Activated naive CD8-positive, alpha-beta T cell treated with anti-CD3 and anti-CD28 coated beads, Interleukin-2, amount 10 ng/mL, durations not matched to agents 7 days and 5 days (primary cell): ENCODE measurements at places on chromosomes 12 and 14.
A peak's percentile ranks its signal among the peaks of the same experiment; 100 is the strongest.

GRCh38 chr14:42429401-42429800 is 822.7 kb downstream of the LRFN5 start:
- no peaks in the 10 kb centered on the region for H3K4me1 ChIP-seq

GRCh38 chr12:21613931-21614330 is 9.3 kb upstream of the GYS2 start:
- H3K36me3 ChIP-seq = peaks cover 3% of the 10 kb centered on the region
- H3K27me3 ChIP-seq = no peaks in the 10 kb centered on the region
- H3K4me1 ChIP-seq = peaks cover 26% of the 10 kb centered on the region

DNA sequence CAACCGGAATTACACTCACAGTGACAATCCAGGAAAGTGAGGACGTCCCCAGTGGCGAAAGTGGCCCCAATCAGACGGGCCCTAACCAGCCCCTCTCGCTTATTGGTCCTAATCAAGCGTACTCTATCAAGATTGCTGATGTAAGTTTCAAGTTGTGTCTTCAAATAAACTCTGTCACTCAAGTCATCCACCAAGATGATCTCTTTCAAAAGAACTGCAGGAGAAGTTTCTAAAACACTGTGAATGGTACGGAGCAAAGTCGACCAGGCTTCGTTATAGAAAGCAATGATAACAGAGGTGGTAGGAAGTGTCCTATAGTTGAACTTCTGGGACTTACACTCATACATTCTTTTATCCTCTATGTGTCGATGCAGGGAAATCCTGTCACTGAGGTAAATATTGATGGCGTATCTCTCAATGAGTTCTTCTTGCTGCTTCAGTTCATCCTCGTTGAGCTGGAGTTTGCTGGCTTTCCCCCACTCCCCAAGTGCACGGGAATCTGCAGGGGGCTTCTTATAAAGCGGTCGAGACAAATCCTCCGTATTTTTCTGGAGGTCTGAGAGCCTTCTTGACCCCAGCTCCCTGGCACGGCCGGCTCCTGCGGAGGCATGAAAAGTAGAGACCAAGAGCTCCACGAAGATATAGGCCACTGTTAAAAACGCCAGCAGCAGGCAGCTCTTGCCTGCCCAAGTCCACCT is 604 bp downstream of the GALNT4 start:
- H3K4me3 ChIP-seq = peak overlapping the region; percentile 98
- peak overlapping the region; percentile 94 for H3K27ac ChIP-seq
- no peak for DNase-seq
- H3K27me3 ChIP-seq = no peaks in the 10 kb centered on the region

- peaks cover 7% of the 10 kb centered on the region for H3K4me1 ChIP-seq
- no peak for DNase-seq
- H3K4me3 ChIP-seq = no peak overlapping the region
- peaks cover 4% of the 10 kb centered on the region for H3K27me3 ChIP-seq
Observed at GRCh38 chr12:54603173-54603814, 14.8 kb upstream of the PPP1R1A start.

DNA sequence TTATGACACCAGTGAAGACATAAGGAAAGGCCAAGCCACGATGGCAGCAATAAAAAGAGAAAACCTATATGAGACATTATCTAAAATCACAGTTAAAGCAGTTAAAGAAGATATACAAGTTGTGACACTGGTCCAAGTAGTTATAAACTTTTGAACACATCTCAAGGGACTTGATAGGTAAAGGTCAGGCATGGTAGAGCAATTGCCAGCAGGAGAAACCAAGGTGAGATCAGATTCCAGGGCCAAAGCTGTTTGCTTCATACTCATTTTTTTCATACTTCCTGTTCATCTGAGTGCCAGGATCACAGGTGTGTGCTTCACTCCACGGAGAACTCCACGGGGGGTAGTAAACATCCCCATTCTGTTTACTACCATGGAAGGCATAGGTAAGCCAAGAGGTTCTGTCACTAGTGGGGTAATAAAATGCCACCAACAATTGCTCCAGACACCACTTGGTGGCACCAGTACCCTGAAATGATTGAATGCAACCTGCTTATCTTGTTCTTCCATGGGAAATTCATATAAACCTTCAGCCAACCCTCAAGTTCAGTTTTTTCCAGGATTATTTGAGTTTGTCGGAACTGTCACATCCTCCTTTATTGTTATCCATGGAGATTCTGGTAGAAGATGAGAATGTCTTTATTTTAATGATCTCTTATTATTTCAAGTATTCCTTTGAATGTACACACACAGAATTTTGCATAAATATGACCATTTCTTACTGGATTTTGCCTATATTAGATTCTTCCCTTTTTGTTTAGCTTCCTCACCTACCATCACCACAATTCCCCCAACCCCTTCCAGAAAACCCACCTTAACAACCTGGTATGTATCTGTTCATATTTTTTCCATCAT is 59.2 kb upstream of the TSPAN8 start:
- no peak overlapping the region for H3K27ac ChIP-seq
- no peaks in the 10 kb centered on the region for H3K27me3 ChIP-seq
- H3K36me3 ChIP-seq = no peaks in the 10 kb centered on the region
- no peak for DNase-seq
- no peaks in the 10 kb centered on the region for H3K4me1 ChIP-seq
- H3K4me3 ChIP-seq = no peak overlapping the region

GRCh38 chr14:93725993-93726392 is 62.3 kb downstream of the PRIMA1 start:
- H3K27ac ChIP-seq = no peak overlapping the region
- DNase-seq = no peak
- H3K4me3 ChIP-seq = no peak overlapping the region
- H3K36me3 ChIP-seq = no peaks in the 10 kb centered on the region
- H3K4me1 ChIP-seq = no peaks in the 10 kb centered on the region

- no peak for DNase-seq
- H3K4me3 ChIP-seq = no peak overlapping the region
- peaks cover 41% of the 10 kb centered on the region for H3K36me3 ChIP-seq
- no peak overlapping the region for H3K27ac ChIP-seq
- peaks cover 23% of the 10 kb centered on the region for H3K4me1 ChIP-seq
Observed at GRCh38 chr12:96327889-96328288, 72.3 kb downstream of the CDK17 start.

- no peak overlapping the region for H3K4me3 ChIP-seq
- no peaks in the 10 kb centered on the region for H3K27me3 ChIP-seq
- H3K36me3 ChIP-seq = no peaks in the 10 kb centered on the region
Observed at GRCh38 chr14:84544486-84545131, 985.3 kb upstream of the FLRT2 start.

DNA sequence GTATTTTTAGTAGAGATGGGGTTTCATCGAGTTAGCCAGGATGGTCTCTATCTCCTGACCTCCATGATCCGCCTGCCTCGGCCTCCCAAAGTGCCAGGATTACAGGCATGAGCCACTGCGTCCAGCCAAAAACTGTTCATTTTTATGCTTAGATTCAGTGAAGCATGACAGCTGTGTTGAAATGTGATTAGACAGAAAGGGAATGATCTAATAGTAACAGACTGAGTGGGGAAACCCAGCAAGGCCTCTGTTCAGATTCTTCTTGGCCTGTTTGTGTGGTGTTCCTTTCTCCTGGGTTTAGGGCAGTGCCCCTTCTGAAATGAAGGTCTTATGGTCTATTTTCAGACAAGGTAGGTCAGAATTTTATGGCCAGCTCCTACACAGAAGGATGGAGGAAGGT is 11.8 kb upstream of the ABCD4 start:
- no peaks in the 10 kb centered on the region for H3K36me3 ChIP-seq
- no peak for DNase-seq
- H3K4me3 ChIP-seq = no peak overlapping the region
- no peaks in the 10 kb centered on the region for H3K4me1 ChIP-seq
- no peak overlapping the region for H3K27ac ChIP-seq

- no peaks in the 10 kb centered on the region for H3K36me3 ChIP-seq
- H3K27ac ChIP-seq = no peak overlapping the region
- no peak for DNase-seq
- no peaks in the 10 kb centered on the region for H3K27me3 ChIP-seq
Observed at GRCh38 chr14:57845802-57846531, 19.9 kb downstream of the SLC35F4 start.

GRCh38 chr14:70811578-70811977 is 2.3 kb upstream of the MAP3K9 start:
- H3K36me3 ChIP-seq = peaks cover 7% of the 10 kb centered on the region
- no peaks in the 10 kb centered on the region for H3K27me3 ChIP-seq

DNA sequence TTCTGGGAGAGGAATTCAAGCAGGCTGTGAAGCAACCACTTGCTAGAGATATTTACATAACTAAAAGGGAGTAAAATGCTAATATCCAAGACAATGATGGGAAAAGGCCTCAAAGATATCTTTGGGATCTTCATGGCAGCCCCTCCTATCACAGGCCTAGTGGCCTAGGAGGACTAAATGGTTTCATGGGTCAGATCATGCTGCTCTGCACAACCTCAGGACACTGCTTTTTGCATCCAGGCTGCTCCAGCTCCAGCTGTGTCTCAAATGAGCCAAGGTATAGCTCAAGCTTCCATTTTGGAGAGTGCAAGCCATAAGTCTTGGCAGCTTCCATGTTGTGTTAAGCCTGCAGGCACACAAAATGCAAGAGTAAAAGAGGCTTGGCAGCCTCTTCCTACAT is 195.6 kb upstream of the SSTR1 start:
- peaks cover 2% of the 10 kb centered on the region for H3K36me3 ChIP-seq
- H3K27me3 ChIP-seq = no peaks in the 10 kb centered on the region
- no peak for DNase-seq

DNA sequence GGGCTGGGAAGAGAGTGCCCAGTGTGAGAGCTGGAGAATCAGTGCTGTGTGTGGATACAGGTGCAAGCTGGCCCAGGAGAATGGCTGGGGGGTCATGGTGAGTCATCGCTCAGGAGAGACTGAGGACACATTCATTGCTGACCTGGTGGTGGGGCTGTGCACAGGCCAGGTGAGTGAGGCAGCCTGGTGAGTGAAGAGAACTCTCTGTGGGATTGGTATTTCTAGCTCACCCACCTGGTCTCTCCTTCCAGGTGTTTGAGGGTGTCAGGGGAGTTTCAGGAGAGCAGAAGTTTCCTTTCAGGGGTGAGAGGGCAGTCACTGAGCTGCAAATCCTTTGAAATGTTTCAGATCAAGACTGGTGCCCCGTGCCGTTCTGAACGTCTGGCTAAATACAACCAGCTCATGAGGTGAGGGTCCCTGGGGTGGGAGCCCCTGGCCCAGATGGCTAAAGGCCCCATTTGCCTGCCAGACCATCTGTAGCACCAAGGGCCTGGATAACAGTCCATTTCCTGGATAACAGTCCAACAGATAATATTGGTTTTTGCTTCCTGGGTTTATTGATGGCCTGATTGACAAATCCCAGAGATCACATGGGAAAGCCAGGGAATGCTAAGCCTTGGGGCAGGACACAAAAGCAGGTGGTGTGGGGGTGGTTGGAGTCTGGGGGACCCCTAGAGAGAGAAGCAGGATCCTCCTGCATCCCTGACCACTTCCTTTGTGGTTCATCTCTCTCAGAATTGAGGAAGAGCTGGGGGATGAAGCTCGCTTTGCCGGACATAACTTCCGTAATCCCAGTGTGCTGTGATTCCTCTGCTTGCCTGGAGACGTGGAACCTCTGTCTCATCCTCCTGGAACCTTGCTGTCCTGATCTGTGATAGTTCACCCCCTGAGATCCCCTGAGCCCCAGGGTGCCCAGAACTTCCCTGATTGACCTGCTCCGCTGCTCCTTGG is 5.5 kb upstream of the ATN1 start:
- DNase-seq = no peak
- H3K27ac ChIP-seq = peak overlapping the region; percentile 42
- peaks cover 35% of the 10 kb centered on the region for H3K4me1 ChIP-seq
- no peaks in the 10 kb centered on the region for H3K27me3 ChIP-seq
- H3K36me3 ChIP-seq = peaks cover 21% of the 10 kb centered on the region

GRCh38 chr14:74515891-74516412 is 22.4 kb downstream of the ISCA2 start:
- peaks cover 36% of the 10 kb centered on the region for H3K27me3 ChIP-seq
- no peak overlapping the region for H3K4me3 ChIP-seq
- no peak for DNase-seq
- H3K27ac ChIP-seq = no peak overlapping the region
- H3K36me3 ChIP-seq = no peaks in the 10 kb centered on the region
- peaks cover 13% of the 10 kb centered on the region for H3K4me1 ChIP-seq

GRCh38 chr14:84533181-84533725 is 996.7 kb upstream of the FLRT2 start:
- no peaks in the 10 kb centered on the region for H3K36me3 ChIP-seq
- no peak overlapping the region for H3K4me3 ChIP-seq
- H3K4me1 ChIP-seq = no peaks in the 10 kb centered on the region
- DNase-seq = no peak
- H3K27ac ChIP-seq = no peak overlapping the region

DNA sequence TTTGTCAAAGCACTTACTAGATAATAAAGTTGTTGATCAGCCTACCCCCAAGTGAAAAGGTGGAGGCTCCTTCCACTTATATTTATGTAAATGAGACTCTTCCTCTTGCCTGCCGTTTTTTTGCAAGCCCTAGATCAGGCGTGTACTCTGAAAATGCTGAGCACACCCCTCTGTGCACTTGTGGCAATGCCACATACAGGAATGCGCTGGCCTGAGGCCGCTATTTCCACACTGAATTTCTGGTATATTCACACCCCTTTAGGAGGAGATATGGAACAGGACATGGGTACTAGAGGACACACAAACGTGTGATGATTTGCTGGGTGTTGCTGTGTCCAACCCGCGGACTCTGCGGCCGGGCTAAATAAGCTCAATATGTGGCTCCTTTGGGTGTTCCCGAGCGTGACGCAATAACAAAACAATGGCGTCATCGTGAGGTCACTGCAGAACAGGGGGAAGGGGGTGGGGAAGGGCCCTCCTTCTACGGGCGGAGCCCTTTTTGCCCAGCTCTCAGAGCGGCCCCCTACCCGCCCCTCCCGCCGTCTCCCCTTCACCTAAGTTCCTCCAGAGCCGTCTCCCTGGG is 554 bp upstream of the TSPAN31 start:
- H3K27ac ChIP-seq = peak overlapping the region; percentile 99
- peaks cover 12% of the 10 kb centered on the region for H3K36me3 ChIP-seq
- peak; percentile 82 for DNase-seq
- H3K27me3 ChIP-seq = no peaks in the 10 kb centered on the region

- peak overlapping the region; percentile 37 for H3K4me3 ChIP-seq
- peaks cover 2% of the 10 kb centered on the region for H3K27me3 ChIP-seq
- no peak overlapping the region for H3K27ac ChIP-seq
- DNase-seq = no peak
- no peaks in the 10 kb centered on the region for H3K36me3 ChIP-seq
- peaks cover 39% of the 10 kb centered on the region for H3K4me1 ChIP-seq
Observed at GRCh38 chr12:53233671-53234121, 1.7 kb upstream of the RARG start.

DNA sequence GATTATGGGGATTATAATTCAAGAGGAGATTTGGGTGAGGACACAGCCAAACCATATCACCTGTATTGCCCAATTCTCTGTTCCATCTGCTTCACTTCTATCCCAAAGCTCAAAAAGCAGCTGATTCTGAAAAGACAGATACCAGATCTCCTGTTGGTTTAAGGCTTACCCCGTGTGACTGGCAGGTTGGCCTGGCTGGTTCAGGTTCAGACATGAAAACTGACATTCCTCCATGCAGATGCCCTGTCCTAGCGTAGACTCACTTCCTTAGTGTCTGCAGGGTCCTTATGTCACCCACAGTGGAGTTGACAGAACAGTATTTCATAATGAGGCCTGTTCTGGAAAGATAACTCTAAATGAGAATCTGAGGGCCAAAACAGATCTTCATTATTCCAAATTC is 61.1 kb upstream of the FLRT2 start:
- no peak overlapping the region for H3K27ac ChIP-seq
- no peak for DNase-seq
- H3K4me3 ChIP-seq = no peak overlapping the region
- peaks cover 2% of the 10 kb centered on the region for H3K27me3 ChIP-seq
- no peaks in the 10 kb centered on the region for H3K4me1 ChIP-seq
